ENCODE measurements at places on chromosomes 11 and 22. TPM values are rescaled to one million over a fixed set of nuclear protein-coding genes. Genes with fewer than 3 reads are reported as not detected.

The VSIG10L2 gene
- total RNA-seq: not detected

The THRSP gene
- not detected for total RNA-seq

The PKDREJ gene
- not detected for total RNA-seq

The YAP1 gene
- total RNA-seq: not detected

The CCDC34 gene
- total RNA-seq: 21.7 TPM

The PATE2 gene
- not detected for total RNA-seq

The ZFPL1 gene
- total RNA-seq: 28.0 TPM

The SMIM35 gene
- 2.2 TPM for total RNA-seq

The ALG8 gene
- total RNA-seq: 51.7 TPM

The LRRN4CL gene
- total RNA-seq: 0.21 TPM

The OR8G5 gene
- not detected for total RNA-seq

The RRP8 gene
- 28.6 TPM for total RNA-seq

The GVQW3 gene
- total RNA-seq: 3.5 TPM

The EHF gene
- not detected for total RNA-seq
